ENCODE measurements at places on chromosomes 11 and 22.

DNA sequence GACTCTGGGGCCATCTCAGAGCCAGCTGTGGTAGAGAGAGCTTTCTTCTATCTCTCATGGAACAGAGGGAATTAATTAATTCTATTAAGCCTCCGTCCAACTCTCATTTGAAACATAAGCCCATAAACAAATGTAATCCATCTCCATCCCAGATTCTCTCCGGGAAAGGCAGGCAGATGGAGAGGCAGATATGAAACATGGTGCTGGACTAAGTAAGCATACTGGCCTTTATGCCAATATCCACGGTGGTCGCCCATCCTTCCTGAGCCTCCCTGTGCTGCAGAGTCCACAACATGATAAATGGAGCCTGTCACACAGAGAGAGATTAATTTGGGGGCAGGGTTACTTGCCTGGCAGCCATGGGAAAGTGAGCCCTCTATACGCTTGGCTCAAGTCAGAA lies 44.8 kb downstream of the PRR5L start:
- DNase-seq: no peak

DNA sequence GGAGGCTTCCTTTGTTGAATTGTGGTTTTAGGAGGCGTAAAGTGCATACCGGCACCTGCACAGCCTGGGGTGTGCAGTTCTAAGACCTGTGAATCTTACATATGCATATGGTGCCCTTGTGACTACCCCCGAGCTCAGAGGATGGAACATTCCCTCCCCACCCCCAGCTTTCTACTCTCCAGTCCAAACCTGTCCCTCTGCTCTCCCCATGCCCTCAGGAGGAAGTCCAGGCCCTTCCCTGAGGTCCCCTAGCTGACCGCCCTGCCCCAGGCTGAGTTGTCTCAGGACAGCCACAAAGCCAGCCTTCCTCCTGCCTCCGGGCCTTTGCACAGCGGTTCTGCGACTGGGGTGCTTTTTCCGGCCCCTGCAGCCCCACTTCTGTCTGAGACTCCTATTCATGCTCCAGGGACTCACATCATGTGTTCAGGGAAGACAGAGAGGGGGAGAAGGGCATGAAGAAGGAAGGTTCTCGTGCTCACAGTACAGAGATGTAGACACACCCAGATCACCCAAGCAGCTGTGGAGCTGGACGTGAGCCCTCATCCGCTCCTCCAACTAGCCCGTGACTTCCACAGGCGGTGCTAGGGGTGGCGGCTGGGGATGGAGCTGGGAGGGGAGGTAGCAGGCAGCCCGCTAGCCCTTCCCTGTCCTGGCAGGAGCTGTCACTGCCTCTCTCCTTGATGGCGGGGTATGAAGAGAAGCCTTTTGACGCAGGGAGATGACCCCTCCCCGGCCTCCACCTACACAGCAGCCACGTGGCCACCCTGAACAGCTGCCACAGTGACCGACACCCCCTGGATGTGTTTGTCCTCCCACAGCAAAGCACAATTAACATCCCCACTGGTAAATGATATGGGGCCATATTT lies 50.8 kb downstream of the FLRT1 start:
- no peak for DNase-seq

- no peak for DNase-seq
Measured at GRCh38 chr11:72338741-72339140, 94.8 kb upstream of the PHOX2A start.

DNA sequence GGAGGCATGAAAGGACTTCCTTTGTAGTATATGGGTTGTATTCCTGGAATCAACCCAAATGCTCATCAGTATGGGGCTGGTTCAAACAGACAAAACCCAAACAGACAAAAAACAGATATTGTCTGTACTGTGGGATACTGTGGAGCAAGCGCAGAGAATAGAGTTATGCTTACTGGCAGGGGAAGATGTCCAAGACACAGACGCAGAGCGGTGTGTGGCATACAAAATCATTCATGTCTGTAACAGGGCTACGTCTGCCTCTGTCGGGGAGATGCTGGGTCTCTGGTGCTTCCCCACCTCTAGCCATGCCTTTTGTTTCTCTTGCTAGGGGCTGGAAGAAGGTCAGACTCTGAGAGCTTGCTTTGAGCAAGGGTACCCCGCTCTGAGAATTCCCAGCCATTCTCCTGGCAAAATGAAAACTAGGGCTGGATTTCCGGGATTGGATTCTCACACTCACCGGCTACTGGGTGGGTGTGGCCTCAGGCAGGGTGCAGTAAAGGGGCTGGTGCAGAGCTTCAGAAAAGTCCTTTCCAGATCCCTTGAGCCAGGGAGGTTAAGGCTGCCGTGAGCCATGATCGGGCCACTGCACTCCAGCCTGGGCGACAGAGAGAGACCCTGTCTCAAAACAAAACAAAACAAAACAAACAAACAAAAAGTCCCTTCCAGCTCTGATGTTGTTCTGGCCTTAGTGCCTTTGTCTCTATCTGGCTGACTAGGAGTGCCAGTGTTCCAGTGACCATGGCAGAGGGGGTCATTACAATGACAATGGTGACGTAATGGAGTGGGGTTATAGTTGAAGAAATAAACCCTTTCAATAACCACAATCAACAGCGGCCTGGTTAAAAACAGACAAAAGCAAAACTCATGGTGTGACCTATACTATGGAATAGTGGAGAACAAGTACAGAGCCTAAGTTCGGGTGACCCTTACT lies 2.9 kb upstream of the ABCC8 start:
- DNase-seq: peak; percentile 34

DNA sequence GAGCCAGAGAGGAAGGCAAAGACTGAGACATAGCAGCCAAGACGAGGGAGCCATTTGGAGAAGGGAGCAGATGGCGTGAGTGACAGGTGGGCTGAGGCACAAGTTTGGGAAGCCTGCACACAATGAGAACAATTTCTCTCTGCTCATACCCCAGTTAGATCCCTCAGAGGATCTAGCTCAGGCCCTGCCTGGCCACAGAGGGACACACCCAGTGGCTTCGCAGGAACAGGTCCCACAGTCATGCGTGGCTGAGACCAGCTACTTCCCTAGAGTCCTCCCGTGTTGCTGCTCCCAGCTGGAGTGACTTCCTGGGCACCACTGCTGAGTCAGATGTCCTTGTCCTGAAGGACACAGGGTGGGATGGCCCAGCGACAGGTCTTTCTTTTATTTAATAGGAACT lies 33.4 kb upstream of the LYVE1 start:
- DNase-seq: no peak

DNA sequence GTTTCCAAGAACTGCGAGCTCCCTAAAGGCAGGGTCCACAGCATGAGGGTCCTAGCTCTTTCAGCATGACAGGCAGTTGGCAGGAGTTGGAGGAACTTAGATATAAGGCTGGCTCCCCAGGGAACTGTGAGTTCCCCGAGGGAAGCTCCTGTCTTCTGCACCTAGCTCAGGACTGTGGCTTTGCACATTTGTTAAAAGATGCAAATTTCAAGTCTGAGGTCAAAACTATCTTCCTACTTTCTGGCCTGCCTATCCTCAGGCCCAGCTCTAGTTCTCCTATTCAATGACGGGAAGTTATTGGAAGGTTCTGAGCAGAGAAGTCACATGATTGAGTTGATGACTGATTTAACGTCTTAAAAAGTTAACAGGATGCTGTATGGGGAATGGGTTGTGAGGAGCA lies 11.7 kb upstream of the UCP3 start:
- DNase-seq: no peak

GRCh38 chr11:65279741-65280440 lies 18.1 kb downstream of the POLA2 start:
- DNase-seq: peak; percentile 97

GRCh38 chr11:9065607-9066432 lies 25.6 kb downstream of the SCUBE2 start:
- DNase-seq: no peak

- DNase-seq: no peak
Measured at GRCh38 chr11:123137431-123138224, 57.4 kb downstream of the CLMP start.

- DNase-seq: no peak
Measured at GRCh38 chr22:43980579-43980978, 25.3 kb downstream of the SAMM50 start.

DNA sequence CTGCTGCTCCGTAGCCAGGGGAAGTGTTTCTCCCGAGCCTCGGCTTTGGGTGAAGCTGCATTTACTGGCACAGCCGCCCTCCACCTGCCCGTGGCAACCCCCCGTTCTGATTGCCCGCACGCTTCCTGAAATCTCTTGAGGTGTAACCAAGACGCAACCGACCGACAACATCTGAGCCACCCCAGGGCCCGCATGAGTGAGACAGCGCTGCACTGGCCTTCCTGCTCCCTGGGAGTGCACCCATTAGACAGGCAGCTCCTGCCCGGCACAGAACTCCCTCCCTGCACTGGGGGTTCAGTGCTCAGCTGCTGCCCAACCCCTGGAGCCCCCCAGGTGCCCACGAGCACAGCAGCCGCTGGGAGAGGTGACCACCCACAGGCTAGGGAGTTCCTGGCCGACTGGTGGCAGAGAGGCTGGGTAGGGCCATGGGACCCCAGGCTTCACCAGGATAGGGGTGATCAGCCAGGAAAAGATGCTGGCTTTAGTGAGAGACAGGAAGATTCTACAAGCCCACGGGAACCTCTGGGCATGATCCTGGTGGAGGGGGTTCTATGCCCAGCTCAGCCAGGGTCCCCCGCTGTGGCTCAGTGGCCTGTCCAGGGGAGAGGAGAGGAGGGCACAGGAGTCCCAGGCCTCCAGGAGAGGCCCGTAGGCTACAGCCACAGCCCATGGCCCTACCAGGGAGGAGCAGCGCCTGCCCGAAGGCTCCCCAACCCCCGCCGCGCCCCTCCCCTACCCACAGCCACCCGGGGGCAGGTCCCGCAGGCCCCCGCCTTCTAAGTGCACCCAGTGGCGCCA lies 14.6 kb downstream of the PLXNB2 start:
- DNase-seq: no peak

GRCh38 chr22:30864441-30865420 lies 103.8 kb downstream of the MORC2 start:
- no peak for DNase-seq

Data from HT1080 (cell line).